ENCODE measurements at places on chromosomes 2 and 18. TPM values are rescaled to one million over a fixed set of nuclear protein-coding genes. Genes with fewer than 3 reads are reported as not detected.

ITGB6 gene
- under 0.01 TPM for total RNA-seq

NR4A2 gene
- under 0.01 TPM for total RNA-seq

CHAC2 gene
- total RNA-seq, result 6.9 TPM

TRMT61B gene
- 8.1 TPM for total RNA-seq

ARPC2 gene
- 566 TPM for total RNA-seq
